ENCODE measurements at places on chromosomes 13 and 19. TPM values are rescaled to one million over a fixed set of nuclear protein-coding genes. Genes with fewer than 3 reads are reported as not detected.

Gene ZNF45
- total RNA-seq: 17.3 TPM

Gene ZNF285
- 3.1 TPM for total RNA-seq

Gene LGALS7B
- 0.55 TPM for total RNA-seq

Gene RELB
- total RNA-seq: 10.2 TPM

Gene KPTN
- 5.9 TPM for total RNA-seq

Gene SF3A2
- 40.7 TPM for total RNA-seq

Gene LILRA2
- not detected for total RNA-seq

Gene PROZ
- total RNA-seq: not detected

Gene CDX2
- not detected for total RNA-seq

Gene CYP2A6
- not detected for total RNA-seq

Gene CYP4F8
- total RNA-seq: not detected

Gene PGLYRP2
- total RNA-seq: not detected

Gene SRRM5
- total RNA-seq: not detected

Gene ZNF729
- total RNA-seq: under 0.01 TPM

Gene ZNF442
- total RNA-seq: 4.6 TPM

Gene LPAR6
- total RNA-seq: 14.2 TPM

Gene ZNF256
- 3.6 TPM for total RNA-seq

Gene MYCBP2
- total RNA-seq: 108 TPM

Gene PTPRS
- total RNA-seq: 117 TPM

Gene C13orf46
- total RNA-seq: 0.25 TPM

Gene GAPDHS
- total RNA-seq: not detected

Gene ZNF491
- 3.4 TPM for total RNA-seq

Gene TLE2
- total RNA-seq: 1.7 TPM

Gene ARL11
- total RNA-seq: not detected

Gene TNFRSF19
- 11.9 TPM for total RNA-seq

Gene DLEU7
- not detected for total RNA-seq

Gene CD37
- not detected for total RNA-seq

Gene S1PR5
- 0.12 TPM for total RNA-seq

Gene ELAVL3
- total RNA-seq: 0.12 TPM

Gene APOC4
- total RNA-seq: not detected

Gene TMPRSS9
- total RNA-seq: not detected

Gene NLRP9
- total RNA-seq: not detected

Gene ZNRF4
- total RNA-seq: not detected

Gene CATSPERD
- not detected for total RNA-seq

Gene ERICH4
- not detected for total RNA-seq

Gene KATNAL1
- total RNA-seq: 56.9 TPM

Gene FFAR3
- not detected for total RNA-seq

Gene SLC17A7
- not detected for total RNA-seq

Gene AMH
- total RNA-seq: 0.66 TPM

Data from uterine smooth muscle cell (primary cell).